Non-pigmented ciliary epithelial cell (primary cell): ENCODE measurements at places on chromosomes 2 and 18.

- no peak for DNase-seq
These were observed 327.1 kb downstream of the NCKAP5 start for GRCh38 chr2:133241224-133241571.

GRCh38 chr2:190679813-190680591 lies 31.1 kb downstream of the NAB1 start:
- no peak for DNase-seq

DNA sequence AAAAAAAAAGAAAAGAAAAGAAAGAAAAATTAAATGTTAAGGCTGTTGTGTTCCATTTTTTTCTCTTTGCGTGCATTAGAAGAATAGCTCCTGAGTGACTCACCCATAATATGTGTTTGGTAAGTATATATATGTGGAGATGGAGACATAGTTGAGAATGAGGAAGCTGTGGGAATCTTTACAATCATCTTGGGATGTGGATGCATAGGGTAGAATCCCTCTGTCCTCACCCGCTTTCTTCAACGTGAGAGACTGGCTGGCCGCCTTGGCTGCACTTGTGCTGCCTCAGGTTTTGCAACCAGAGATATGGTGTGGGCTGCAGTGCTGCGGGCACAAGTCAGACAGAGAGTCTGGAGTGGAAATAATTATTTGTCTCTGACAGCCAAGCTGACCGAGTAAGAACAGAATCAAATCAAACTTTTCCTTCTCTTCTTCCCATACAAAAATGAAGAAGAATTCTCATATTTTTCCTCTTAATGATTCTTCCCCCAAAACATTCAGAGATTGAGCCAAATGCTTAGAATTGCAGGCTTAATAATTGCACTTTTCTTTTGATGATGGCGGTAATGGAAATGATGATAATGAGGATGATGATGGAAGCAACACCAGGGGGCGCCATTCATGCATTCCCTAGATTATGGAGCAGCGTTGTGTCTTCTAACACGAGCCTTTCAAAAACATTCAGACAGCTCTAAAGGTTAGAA lies 48.5 kb downstream of the SERPINB7 start:
- no peak for DNase-seq

GRCh38 chr18:2395427-2396161 lies 175.7 kb downstream of the METTL4 start:
- no peak for DNase-seq

DNA sequence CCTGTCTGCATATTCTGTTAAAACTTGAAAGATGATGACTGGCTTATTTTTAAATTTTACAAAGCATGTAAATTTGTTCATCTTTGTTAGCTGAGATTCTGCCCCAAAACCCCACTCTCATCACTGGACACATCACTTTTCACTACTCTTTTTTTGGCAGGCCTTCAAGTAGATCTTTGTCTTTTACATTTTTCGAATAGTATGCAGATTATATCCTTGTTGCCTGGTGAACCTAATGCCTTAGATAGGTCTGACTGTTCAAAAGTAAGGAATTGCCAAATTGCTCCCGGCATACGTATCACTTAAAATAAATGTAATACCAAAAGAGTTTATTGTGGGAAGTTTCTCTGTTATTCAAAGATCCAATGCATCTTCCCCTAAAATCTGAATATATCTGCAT lies 303.3 kb downstream of the XIRP2 start:
- DNase-seq: no peak

- no peak for DNase-seq
These were observed 1.7 kb downstream of the PAX3 start for GRCh38 chr2:222296911-222297599.
